ENCODE measurements at places on chromosomes 5 and 9.

GRCh38 chr9:115015018-115015635 is 84.7 kb upstream of the TNFSF8 start:
- H3K36me3 ChIP-seq: no peaks in the 10 kb centered on the region
- H3K4me3 ChIP-seq: no peak overlapping the region
- no peak for DNase-seq
- H3K4me1 ChIP-seq: peaks cover 7% of the 10 kb centered on the region

- no peaks in the 10 kb centered on the region for H3K27me3 ChIP-seq
- no peaks in the 10 kb centered on the region for H3K36me3 ChIP-seq
- H3K27ac ChIP-seq: no peak overlapping the region
Observed at GRCh38 chr5:154258531-154259217, 68.1 kb downstream of the GALNT10 start.

DNA sequence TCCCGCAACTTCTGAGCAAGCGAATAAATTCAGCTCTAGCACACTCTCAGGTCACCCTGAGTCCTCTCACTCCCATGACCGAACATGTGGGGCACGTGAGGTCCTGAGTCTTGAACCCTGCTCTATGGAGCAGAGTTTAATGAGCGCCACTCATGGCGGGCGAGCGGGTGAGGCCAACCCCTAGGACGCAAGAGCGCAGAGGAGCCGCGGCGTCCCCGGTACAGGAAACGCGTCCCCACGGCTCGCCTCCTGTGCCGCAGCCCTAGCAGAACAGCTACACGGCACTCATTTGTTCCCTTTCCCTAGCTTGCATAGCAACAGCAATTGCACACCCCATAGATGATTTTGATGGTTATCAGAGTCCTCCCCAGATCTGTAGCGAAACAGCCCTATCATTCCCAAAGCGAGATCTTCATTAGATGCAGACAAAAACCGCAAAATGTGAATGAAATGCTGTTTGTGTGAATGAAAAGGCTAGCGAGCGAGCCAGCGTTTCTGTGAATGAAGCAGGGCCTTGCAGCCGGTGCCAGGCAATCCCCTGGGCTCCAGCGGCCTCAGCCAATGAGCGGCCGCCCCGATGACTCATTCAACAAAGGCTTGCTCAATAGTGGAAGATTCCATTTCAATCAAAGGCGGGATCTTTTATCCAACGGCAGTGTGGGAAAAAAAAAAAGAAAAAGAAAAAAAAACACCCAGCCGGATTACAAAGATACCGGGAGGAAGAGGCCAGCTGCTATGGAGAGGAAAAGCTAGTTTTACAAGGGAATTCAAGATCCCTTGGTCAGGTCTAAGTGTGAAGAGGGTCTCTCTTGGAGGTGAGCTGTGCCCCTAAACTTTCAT is 1.5 kb upstream of the SHC3 start:
- peaks cover 9% of the 10 kb centered on the region for H3K27me3 ChIP-seq
- H3K27ac ChIP-seq: peak overlapping the region; percentile 84
- H3K4me1 ChIP-seq: peaks cover 22% of the 10 kb centered on the region
- peak; percentile 11 for DNase-seq

- H3K4me3 ChIP-seq: no peak overlapping the region
- no peaks in the 10 kb centered on the region for H3K27me3 ChIP-seq
- H3K27ac ChIP-seq: no peak overlapping the region
- no peaks in the 10 kb centered on the region for H3K4me1 ChIP-seq
Observed at GRCh38 chr9:34514401-34514800, 8.4 kb downstream of the ENHO start.

- no peaks in the 10 kb centered on the region for H3K4me1 ChIP-seq
- H3K27ac ChIP-seq: no peak overlapping the region
- DNase-seq: no peak
- H3K36me3 ChIP-seq: no peaks in the 10 kb centered on the region
Observed at GRCh38 chr5:6556089-6556801, 76.6 kb downstream of the NSUN2 start.

GRCh38 chr5:125961150-125961549 is 462.1 kb upstream of the GRAMD2B start:
- no peak overlapping the region for H3K27ac ChIP-seq
- DNase-seq: no peak
- H3K4me1 ChIP-seq: no peaks in the 10 kb centered on the region
- H3K4me3 ChIP-seq: no peak overlapping the region
- no peaks in the 10 kb centered on the region for H3K27me3 ChIP-seq

- DNase-seq: no peak
- peaks cover 9% of the 10 kb centered on the region for H3K4me1 ChIP-seq
- H3K4me3 ChIP-seq: no peak overlapping the region
- no peaks in the 10 kb centered on the region for H3K27me3 ChIP-seq
- H3K36me3 ChIP-seq: no peaks in the 10 kb centered on the region
Observed at GRCh38 chr5:55896238-55896637, 45.1 kb downstream of the IL31RA start.

GRCh38 chr5:978693-979092 is 29.9 kb upstream of the NKD2 start:
- no peak overlapping the region for H3K4me3 ChIP-seq
- no peak for DNase-seq
